Motor neuron (in vitro differentiated cells): ENCODE measurements at places on chromosomes 2 and 18. TPM values are rescaled to one million over a fixed set of nuclear protein-coding genes. Genes with fewer than 3 reads are reported as not detected.

CXCR4 gene
- 5.8 and 6.0 TPM in 2 replicates for total RNA-seq

CFC1 gene
- not detected in 2 replicates for total RNA-seq

BUB1 gene
- total RNA-seq: 1.2 and 1.4 TPM in 2 replicates

MYO7B gene
- 0.31 and 1.3 TPM in 2 replicates for total RNA-seq

RAD51AP2 gene
- 0.16 TPM in 1 of 2 replicates, not detected in the other for total RNA-seq

C1GALT1C1L gene
- 1.2 and 2.1 TPM in 2 replicates for total RNA-seq

DIPK1C gene
- total RNA-seq: 4.3 and 4.8 TPM in 2 replicates

SNED1 gene
- 0.71 and 1.4 TPM in 2 replicates for total RNA-seq

DSG3 gene
- total RNA-seq: 0.06 TPM in 1 of 2 replicates, not detected in the other

PAX8 gene
- 3.6 and 3.9 TPM in 2 replicates for total RNA-seq

FLACC1 gene
- total RNA-seq: 0.26 and 1.0 TPM in 2 replicates

PRLH gene
- total RNA-seq: not detected in 2 replicates

MARCHF4 gene
- 2.5 and 2.6 TPM in 2 replicates for total RNA-seq

C18orf63 gene
- not detected in 2 replicates for total RNA-seq

CXCR1 gene
- 0.09 and 0.21 TPM in 2 replicates for total RNA-seq

FEV gene
- total RNA-seq: 0.13 TPM in 1 of 2 replicates, not detected in the other

KCNS3 gene
- total RNA-seq: not detected in 2 replicates

C2orf81 gene
- total RNA-seq: 1.8 and 1.9 TPM in 2 replicates

WDR12 gene
- 24.4 and 35.9 TPM in 2 replicates for total RNA-seq

CHRNG gene
- total RNA-seq: 1.7 and 2.4 TPM in 2 replicates

B3GNT7 gene
- 0.52 and 0.60 TPM in 2 replicates for total RNA-seq
